Myometrial cell (primary cell): ENCODE measurements at places on chromosomes 13 and 19. TPM values are rescaled to one million over a fixed set of nuclear protein-coding genes. Genes with fewer than 3 reads are reported as not detected.

Gene TDRD12
- total RNA-seq: under 0.01 and 0.53 TPM in 2 replicates

Gene ZDHHC20
- total RNA-seq: 57.7 and 67.5 TPM in 2 replicates

Gene TBXA2R
- total RNA-seq: 3.2 and 8.6 TPM in 2 replicates

Gene ZNF304
- 2.3 and 3.2 TPM in 2 replicates for total RNA-seq

Gene SPATA13
- 6.3 and 14.4 TPM in 2 replicates for total RNA-seq

Gene MIA
- total RNA-seq: not detected in 2 replicates

Gene TEX101
- total RNA-seq: not detected in 2 replicates

Gene KIR2DL1
- total RNA-seq: not detected in 2 replicates

Gene IGFL3
- total RNA-seq: 5.0 TPM in 1 of 2 replicates, not detected in the other

Gene AKT2
- 97.3 and 125 TPM in 2 replicates for total RNA-seq

Gene ANGPTL8
- total RNA-seq: not detected in 2 replicates

Gene ZNF439
- 0.58 and 1.4 TPM in 2 replicates for total RNA-seq

Gene ZNF563
- total RNA-seq: 0.71 and 2.6 TPM in 2 replicates

Gene ZNF560
- total RNA-seq: 0.29 and 0.53 TPM in 2 replicates

Gene NANOS3
- total RNA-seq: not detected in 2 replicates

Gene PDX1
- not detected in 2 replicates for total RNA-seq

Gene FLT1
- total RNA-seq: 5.2 and 9.4 TPM in 2 replicates

Gene ELSPBP1
- total RNA-seq: not detected in 2 replicates

Gene FGF14
- total RNA-seq: 1.2 and 1.9 TPM in 2 replicates

Gene TGFB1
- 14.4 and 19.6 TPM in 2 replicates for total RNA-seq

Gene C19orf38
- total RNA-seq: not detected in 2 replicates

Gene B3GNT8
- 2.5 and 5.5 TPM in 2 replicates for total RNA-seq

Gene XAB2
- total RNA-seq: 42.2 and 45.3 TPM in 2 replicates

Gene PGLYRP1
- not detected in 2 replicates for total RNA-seq

Gene MTIF3
- 37.8 and 63.6 TPM in 2 replicates for total RNA-seq

Gene NXNL1
- not detected in 2 replicates for total RNA-seq

Gene KLK15
- total RNA-seq: not detected in 2 replicates

Gene SMIM17
- total RNA-seq: 0.18 TPM in 1 of 2 replicates, not detected in the other

Gene ZSCAN5B
- 0.18 TPM in 1 of 2 replicates, not detected in the other for total RNA-seq

Gene TMEM238
- total RNA-seq: not detected in 2 replicates

Gene MBD3L2
- not detected in 2 replicates for total RNA-seq

Gene ZNF329
- total RNA-seq: 6.9 and 8.6 TPM in 2 replicates

Gene PRX
- 2.5 and 2.9 TPM in 2 replicates for total RNA-seq
